ENCODE measurements at places on chromosomes 2 and 18. TPM values are rescaled to one million over a fixed set of nuclear protein-coding genes. Genes with fewer than 3 reads are reported as not detected.
A peak's percentile ranks its signal among the peaks of the same experiment; 100 is the strongest.

DNA sequence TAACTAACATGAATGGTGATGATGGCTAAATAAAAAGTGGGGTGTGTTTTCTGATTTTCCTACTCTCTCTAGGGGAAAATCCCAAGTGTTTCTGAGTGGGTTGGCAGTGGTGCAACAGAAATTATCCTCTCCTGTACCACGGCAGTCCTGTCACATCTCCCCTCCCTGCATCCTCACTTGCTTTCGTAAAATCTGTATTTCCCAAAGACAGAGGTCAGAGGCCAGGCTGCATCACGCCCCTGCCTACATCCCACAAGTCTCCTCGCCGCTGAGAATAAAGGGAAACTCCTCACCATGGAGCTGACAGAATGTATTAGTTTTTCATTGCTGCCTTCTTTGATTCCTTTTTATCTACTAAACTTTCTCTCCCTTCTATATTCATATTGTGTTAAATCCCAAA lies 13.1 kb downstream of the FBLN7 start:
- peaks cover 3% of the 10 kb centered on the region for H3K4me1 ChIP-seq
- no peaks in the 10 kb centered on the region for H3K36me3 ChIP-seq
- H3K4me3 ChIP-seq: no peak overlapping the region
- DNase-seq: no peak

DNA sequence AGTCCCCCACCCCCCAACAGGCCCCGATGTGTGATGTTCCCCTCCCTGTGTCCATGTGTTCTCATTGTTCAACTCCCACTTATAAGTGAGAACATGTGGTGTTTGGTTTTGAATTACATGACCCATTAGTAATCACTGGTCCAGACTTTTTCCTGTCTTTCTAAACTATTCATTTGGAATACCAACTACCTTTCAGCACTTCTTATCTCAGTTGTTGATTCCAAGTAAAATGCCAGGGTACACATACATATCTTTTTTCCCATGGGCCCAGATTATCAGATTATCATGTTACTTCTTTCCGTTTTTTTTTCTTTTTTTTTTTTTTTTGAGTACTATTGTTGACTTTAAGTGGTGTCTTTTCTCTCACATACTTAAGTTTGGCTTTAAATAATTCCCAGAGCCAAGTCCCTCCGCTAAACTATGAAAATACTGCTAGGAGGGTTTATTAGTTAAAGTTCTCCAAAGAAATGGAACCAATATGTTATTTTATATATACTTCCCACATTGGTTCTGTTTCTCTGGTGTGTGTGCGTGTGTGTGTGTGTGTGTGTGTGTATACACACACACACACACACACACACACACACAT lies 389.3 kb downstream of the IRS1 start:
- H3K27ac ChIP-seq: no peak overlapping the region
- H3K4me3 ChIP-seq: no peak overlapping the region
- no peak for DNase-seq

DNA sequence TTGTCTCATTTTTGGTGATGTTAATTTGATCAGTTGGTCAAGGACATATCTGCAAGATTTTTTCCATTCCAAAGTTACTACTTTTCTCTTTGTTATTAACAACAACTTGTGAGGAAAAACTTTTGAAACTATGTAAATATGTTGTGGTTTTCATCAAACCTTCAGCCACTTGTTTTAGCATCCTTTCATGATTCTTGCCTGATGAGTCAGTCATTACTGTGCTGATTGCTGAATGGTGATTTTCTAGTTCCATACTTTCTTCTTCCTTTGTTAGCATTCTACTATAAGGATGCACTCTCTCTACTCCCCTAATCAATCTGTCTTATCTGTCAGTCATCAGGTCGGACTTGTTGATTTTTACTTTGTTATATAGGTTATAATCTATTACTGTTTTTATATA lies 10.9 kb downstream of the TMEM87B start:
- no peaks in the 10 kb centered on the region for H3K27me3 ChIP-seq
- H3K4me3 ChIP-seq: no peak overlapping the region
- no peak for DNase-seq
- H3K27ac ChIP-seq: no peak overlapping the region
- H3K36me3 ChIP-seq: peaks cover 54% of the 10 kb centered on the region

GRCh38 chr2:24421668-24422067 lies 61.3 kb upstream of the ITSN2 start:
- H3K4me3 ChIP-seq: no peak overlapping the region
- no peak overlapping the region for H3K27ac ChIP-seq
- no peaks in the 10 kb centered on the region for H3K27me3 ChIP-seq
- no peaks in the 10 kb centered on the region for H3K4me1 ChIP-seq
- peak; percentile 69 for DNase-seq

GRCh38 chr2:6800553-6800952 lies 65.2 kb downstream of the CMPK2 start:
- H3K27me3 ChIP-seq: peaks cover 2% of the 10 kb centered on the region
- no peak for DNase-seq
- peaks cover 5% of the 10 kb centered on the region for H3K4me1 ChIP-seq
- H3K4me3 ChIP-seq: no peak overlapping the region

DNA sequence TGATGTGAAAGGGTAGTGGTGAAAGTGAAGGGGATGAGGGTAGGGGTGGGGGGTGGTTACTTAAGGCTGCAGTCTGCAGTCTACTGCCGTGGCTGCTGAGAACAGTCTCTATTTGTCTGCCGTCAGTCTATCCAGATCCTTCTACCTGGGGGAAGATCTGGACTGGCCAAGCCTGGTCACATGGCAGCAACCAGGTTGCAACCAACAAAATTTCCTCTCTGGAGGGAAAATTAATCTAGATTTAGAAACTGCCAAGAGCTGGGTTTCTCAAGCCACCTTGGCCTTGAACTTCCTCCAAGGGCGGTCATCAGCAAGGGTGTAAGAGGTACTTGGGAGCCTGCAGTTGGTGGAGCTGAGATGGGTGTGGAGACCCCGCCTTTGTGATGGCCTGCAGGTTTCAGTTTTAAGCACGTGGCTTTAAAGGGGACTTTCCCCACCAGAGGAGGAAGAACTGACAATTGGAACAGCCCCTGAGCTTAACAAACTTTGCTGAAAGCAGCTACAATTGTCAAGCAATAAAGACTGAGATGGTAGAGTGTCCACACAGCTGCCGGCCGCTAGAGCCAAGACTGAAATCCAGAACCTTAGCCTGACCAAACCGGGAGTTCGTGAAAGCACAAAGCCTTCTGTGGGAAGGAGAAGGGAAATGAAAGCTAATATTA lies 31.4 kb upstream of the KCMF1 start:
- no peak overlapping the region for H3K27ac ChIP-seq
- H3K4me1 ChIP-seq: peaks cover 7% of the 10 kb centered on the region
- no peaks in the 10 kb centered on the region for H3K27me3 ChIP-seq
- H3K4me3 ChIP-seq: no peak overlapping the region
- no peak for DNase-seq

GRCh38 chr2:20970068-20970467 lies 73.8 kb downstream of the APOB start:
- no peak overlapping the region for H3K27ac ChIP-seq
- H3K4me3 ChIP-seq: no peak overlapping the region
- no peaks in the 10 kb centered on the region for H3K4me1 ChIP-seq
- H3K27me3 ChIP-seq: peaks cover 2% of the 10 kb centered on the region
- no peaks in the 10 kb centered on the region for H3K36me3 ChIP-seq
- DNase-seq: no peak

GRCh38 chr18:34795070-34795732 lies 85.1 kb downstream of the DTNA start:
- peaks cover 12% of the 10 kb centered on the region for H3K36me3 ChIP-seq
- H3K27me3 ChIP-seq: no peaks in the 10 kb centered on the region
- no peak overlapping the region for H3K27ac ChIP-seq
- H3K4me3 ChIP-seq: no peak overlapping the region

GRCh38 chr2:34012715-34013302 lies 413.7 kb upstream of the FAM98A start:
- H3K27ac ChIP-seq: no peak overlapping the region
- H3K4me3 ChIP-seq: no peak overlapping the region
- H3K27me3 ChIP-seq: no peaks in the 10 kb centered on the region
- H3K4me1 ChIP-seq: no peaks in the 10 kb centered on the region

DNA sequence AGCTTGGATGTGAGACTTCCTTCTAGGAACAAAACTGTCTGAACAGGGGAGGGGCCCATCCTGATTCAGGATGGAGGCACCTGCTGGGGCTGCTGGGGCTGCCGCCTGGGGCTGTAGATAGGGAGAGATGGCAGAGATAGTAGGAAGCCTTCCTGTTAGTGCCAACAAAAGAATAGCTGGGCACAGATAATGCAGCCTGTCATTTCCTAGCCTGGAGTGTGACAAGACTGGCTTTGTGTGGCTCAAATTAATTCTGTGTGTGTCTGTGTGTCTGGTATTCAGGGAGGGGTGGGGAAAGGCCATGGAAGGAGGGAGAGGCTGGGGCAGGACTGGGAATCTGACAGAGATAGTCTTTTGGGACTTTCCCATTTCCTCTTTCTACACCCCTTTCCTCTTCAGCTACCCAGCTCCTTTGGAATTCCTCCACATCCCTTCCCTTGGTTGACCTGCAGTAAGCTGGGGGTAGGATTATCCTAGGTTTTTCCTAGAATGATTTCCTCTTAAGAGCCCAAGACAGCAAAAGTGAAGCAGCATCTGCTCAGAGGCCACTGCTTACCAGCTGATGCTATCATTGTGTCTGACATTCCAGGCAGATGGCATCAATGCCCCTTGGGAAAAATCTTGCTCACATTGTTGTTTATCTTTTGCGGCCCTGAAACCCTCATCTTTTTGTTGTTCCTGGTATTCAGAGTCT lies 144.9 kb upstream of the LHCGR start:
- no peaks in the 10 kb centered on the region for H3K4me1 ChIP-seq
- H3K4me3 ChIP-seq: no peak overlapping the region
- DNase-seq: no peak
- H3K27ac ChIP-seq: no peak overlapping the region
- no peaks in the 10 kb centered on the region for H3K27me3 ChIP-seq
- no peaks in the 10 kb centered on the region for H3K36me3 ChIP-seq

GRCh38 chr18:78896111-78896905 lies 83.3 kb upstream of the SALL3 start:
- no peak overlapping the region for H3K27ac ChIP-seq
- DNase-seq: no peak
- H3K27me3 ChIP-seq: no peaks in the 10 kb centered on the region
- no peaks in the 10 kb centered on the region for H3K4me1 ChIP-seq
- H3K36me3 ChIP-seq: peaks cover 3% of the 10 kb centered on the region

DNA sequence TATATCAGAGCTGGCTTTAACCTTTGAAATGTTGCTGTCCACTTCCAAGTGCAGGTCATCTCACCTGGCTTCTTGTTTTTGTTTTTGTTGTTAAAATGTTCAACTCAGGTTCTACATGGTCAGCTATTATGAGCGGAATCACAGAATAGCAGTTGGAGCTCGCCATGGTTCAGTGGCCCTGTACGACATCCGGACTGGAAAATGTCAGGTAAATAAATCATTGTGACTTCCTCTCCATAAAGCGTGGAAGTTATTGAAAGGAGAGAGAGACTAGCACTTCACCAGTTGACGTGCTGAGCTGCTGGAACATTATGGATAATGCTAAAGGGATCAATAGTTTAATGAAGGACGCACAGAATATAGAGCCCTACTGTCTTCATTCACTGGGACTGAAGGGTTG lies 184.6 kb upstream of the BOD1L2 start:
- H3K4me3 ChIP-seq: no peak overlapping the region
- H3K27ac ChIP-seq: no peak overlapping the region
- DNase-seq: no peak
- H3K36me3 ChIP-seq: no peaks in the 10 kb centered on the region
- H3K27me3 ChIP-seq: no peaks in the 10 kb centered on the region

GRCh38 chr2:220695397-220696279 lies 876.5 kb downstream of the EPHA4 start:
- no peaks in the 10 kb centered on the region for H3K4me1 ChIP-seq
- no peak for DNase-seq
- H3K36me3 ChIP-seq: 0 out of 2 replicates have a peak, but pooled peaks cover 1% of the 10 kb centered on the region
- no peaks in the 10 kb centered on the region for H3K27me3 ChIP-seq
- no peak overlapping the region for H3K27ac ChIP-seq

DNA sequence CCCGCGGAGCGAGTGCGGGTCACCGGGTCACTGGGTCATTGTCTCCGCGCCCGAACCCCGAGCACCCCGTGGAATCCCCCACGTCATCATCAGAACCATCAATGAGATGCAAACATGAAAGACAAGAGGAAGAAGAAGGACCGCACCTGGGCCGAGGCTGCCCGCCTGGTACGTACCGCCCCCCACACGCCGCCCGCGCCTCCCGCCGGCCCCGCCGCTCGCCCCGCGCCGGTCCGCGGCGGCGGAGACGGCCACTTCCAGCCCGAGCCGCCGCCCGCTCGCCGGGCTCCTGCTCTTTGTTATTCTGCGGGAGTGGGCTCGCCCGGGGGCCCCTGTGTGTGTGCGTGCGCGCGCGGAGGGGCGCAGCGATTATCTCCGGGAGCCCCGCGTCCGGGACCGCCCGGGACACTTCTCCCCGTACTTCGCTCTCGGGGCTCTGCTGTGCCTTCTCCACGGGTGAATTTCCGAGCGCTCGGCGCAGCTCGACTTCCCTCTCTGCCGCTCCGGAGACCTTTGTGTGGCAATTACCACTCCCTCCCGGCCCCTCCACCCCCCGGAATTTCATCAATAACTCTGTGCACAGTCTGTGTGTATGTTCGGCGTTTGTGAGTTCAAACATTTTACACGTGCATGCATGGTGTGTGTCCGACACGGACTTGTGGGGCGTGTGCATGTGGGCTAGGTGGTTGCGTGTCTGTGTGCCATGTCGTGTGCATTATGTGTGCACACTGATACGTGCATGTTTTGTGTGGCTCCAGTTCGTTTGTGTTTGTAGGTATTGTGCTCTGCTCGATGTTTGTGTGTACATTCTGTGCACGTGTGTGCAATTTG lies 714 bp downstream of the ASXL3 start:
- H3K4me1 ChIP-seq: peaks cover 7% of the 10 kb centered on the region
- no peak overlapping the region for H3K27ac ChIP-seq
- DNase-seq: peak; percentile 30
- peak overlapping the region; percentile 90 for H3K4me3 ChIP-seq

The PJVK gene
- total RNA-seq: 4.0 TPM

The GAL3ST2 gene
- 0.37 TPM for total RNA-seq

The DSG4 gene
- total RNA-seq: not detected

The MDH1B gene
- total RNA-seq: 1.3 TPM

The ANKRD62 gene
- total RNA-seq: not detected

The SFTPB gene
- total RNA-seq: not detected

All from H9 (cell line).